ENCODE measurements at places on chromosomes 11 and 22.

DNA sequence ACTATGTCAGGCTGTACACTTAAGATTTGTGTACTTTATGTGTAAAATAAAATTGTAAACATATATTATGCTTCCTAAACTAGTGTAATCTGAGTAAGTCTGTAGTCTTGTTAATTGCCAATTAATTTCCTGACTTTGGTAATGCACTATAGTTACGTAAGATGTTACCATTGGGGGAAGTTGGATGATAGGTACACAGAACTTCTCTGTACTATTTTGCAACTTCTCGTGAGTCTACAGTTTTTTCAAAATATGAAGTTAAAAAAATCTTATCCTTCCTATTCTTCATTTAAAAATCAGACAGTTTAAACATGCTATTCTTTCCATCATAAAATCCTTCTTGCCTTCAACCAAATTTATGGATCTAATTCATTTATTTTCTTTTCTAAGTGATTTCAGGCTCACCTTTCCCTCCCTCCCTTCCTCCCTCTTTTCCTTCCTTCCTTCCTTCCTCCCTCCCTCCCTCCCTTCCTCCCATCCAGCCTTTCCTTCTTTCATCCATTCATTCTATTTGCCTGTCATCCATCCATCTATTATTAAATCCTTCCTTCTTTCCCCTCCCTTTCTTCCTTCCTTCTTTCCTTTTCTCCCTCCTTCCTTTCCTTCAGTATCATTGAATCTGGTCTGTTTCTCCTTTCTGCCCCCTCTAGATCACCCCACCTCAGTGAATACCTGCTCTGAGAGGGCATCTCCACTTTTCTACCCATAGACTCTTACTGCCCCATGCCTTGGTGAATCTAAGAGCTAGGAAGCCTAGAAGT is 22.1 kb upstream of the ASCC2 start:
- no peak for DNase-seq

DNA sequence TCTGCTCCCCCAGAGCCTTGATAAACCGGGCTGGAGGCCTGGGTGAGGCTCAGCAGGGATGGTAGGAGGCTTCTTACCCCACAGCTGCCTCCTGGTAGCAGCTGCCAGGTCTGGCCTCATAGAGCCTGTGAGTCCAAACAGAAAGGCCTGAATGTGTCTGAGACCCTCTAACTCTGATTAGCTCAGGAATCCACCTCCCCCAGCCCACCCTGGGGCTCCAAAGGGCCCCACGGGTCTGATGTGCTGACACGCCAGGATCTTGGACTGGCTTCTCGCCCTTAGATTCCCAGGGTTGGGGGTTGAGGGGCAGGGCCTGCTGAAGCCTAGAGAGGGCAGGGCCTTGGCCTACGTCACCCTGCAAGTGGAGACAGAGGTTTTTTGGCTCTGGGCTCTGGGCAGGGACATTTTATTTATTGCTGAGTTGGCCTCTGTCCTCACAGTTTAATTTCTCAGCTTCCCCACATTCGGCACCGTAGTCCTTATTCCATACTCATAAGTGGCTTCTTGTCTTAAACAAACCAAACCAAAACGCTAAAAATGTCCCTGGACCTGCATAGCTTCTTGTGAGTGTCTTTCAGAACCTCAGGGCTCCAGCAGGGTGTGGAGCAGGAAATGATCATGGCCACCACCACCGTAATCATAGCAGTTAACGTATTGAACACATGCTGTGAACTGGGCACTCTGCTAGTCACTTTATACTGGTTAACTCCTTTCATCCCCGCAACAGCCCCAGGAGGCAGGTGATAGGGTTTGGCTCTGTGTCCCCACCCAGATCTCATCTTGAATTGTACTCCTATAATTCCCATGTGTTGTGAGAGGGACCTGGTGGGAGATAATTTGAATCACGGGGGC is 25.1 kb downstream of the KIAA1671 start:
- DNase-seq: no peak

DNA sequence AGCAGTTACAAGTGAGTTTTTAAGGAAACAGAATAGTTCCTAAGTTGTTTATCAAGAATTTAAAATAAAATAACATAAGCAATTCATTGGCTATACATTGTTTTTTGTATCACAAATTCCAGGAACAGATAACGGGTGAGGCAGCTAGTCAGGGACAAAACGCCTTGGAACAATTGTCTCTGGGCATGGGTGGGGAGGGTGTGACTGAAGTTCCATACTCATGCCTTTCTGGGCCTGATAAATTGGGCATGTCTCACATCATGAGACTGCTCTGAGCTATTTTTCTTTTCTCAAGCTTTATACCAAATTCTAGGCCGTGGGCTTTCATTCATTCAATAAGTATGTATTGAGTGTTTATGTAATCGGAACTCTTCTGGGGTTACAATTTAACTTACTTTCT is 21.6 kb downstream of the FOLR3 start:
- DNase-seq: no peak

- DNase-seq: no peak
Measured at GRCh38 chr11:116929414-116930090, 92.1 kb upstream of the APOA1 start.

DNA sequence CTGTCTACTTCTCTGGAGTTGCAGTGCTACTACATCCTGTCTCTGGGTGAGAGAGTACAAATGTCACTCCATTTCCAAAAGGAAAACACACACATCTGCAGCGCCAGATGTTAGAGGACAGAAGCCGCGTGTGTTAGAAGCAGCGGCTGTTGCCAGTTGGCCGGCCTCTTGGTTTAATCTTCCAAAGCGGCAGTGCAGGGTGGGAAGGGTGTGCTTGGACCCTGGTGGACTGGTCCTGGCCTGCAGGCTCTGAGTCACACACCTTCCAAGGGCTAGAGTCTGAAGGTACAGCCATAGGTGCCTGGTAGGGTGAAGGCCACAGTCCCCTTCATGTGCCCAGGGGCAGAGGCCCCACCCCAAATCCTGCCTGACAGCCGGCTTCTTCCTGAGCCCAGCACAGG is 99.8 kb downstream of the CTTN start:
- DNase-seq: no peak

- no peak for DNase-seq
Measured at GRCh38 chr11:34072041-34072440, 20.5 kb downstream of the CAPRIN1 start.

GRCh38 chr11:18294862-18295261 is 27.1 kb downstream of the HPS5 start:
- no peak for DNase-seq

DNA sequence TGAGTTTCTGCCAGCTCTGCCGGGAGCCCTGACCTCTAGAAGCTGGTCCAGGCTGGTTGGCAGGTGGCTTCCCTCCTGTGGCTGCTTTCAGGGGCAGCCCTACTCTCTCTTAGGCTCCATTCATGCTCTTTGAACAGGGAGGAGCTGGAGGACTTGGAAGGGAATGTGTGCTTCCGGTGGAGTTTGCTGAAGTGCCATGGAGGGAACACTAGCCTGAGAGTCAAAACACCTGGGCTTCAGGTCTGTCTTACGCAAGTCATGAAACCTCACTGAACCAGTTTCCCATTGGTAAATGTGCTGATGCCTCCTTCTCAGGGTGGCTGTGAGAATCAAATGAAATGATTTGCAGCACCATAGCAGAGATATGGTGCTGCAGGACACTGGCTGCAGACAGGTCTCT is 224.5 kb downstream of the KIRREL3 start:
- no peak for DNase-seq
